ENCODE measurements at places on chromosomes 5 and 9.

- no peak overlapping the region for H3K27ac ChIP-seq
- H3K36me3 ChIP-seq: 0 out of 2 replicates have a peak, but pooled peaks cover 1% of the 10 kb centered on the region
- H3K4me3 ChIP-seq: no peak overlapping the region
- DNase-seq: no peak
- H3K27me3 ChIP-seq: no peaks in the 10 kb centered on the region
Measured at GRCh38 chr9:107545036-107545435, 55.5 kb upstream of the KLF4 start.

DNA sequence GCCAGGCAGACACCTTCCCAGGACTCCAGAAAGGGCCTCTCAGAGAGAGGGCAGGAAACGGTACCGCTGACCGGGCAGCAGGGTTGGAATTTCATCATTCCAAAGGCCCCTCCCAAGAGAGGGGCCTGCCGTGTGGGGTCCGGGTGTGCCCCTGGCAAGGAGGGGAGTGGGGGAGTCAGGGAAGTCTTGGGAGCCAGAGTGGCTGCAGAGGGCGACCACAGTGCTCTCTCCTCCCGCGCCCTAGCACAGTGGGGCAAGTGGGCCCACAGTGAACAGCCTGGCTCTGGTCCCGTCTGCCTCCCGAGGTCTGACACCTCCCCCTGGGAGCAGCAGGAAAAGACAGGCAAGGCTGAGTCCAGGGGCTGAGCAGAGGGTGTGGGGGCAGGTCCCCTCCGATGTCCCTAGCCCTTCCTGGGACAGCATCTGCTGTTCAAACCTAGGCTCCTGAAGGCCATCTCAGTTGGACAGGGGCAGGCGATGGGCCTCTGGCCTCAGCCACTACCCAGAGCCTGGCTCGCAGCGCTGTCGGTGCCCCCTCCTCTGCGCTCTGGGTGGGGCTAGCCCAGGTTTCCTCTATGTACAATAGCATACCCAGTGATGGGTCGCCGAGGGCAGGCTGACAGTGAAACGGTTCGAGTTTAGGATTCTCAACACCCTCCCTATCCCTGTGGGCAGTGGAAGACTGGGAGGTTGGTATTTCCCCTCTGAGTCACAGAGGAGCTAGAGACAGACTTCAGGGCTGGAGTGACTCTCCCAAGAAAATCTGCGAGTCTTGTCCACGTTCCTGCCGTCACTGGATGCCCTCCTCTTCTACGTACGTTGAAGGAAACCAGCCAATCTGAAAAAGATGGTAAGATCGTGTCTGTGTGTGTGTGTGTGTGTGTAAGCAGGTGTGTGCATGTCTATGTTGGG lies 25.4 kb upstream of the SARDH start:
- no peaks in the 10 kb centered on the region for H3K27me3 ChIP-seq
- DNase-seq: no peak
- H3K27ac ChIP-seq: no peak overlapping the region
- peaks cover 10% of the 10 kb centered on the region for H3K36me3 ChIP-seq
- H3K4me1 ChIP-seq: no peaks in the 10 kb centered on the region

GRCh38 chr9:131349522-131349880 lies 44.4 kb upstream of the PRRC2B start:
- no peaks in the 10 kb centered on the region for H3K27me3 ChIP-seq
- H3K27ac ChIP-seq: no peak overlapping the region
- H3K4me3 ChIP-seq: no peak overlapping the region
- peaks cover 9% of the 10 kb centered on the region for H3K4me1 ChIP-seq
- H3K36me3 ChIP-seq: no peaks in the 10 kb centered on the region

DNA sequence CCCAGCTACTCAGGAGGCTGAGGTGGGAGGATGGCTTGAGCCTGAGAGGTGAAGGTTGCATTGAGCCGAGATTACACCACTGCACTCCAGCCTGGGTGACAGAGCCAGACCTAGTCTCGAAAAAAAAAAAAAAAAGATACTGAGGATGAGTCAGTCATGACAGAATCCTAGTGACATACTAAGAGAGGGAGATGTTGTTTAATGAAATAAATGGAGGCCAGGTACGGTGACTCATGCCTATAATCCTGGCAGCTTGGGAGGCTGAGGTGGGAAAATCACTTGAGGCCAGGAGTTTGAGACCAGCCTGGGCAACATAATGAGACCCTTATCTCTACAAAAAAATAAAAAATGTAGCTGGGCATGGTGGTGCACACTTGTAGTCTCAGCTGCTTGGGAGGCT lies 107.2 kb downstream of the ZFAND5 start:
- no peak overlapping the region for H3K4me3 ChIP-seq
- no peaks in the 10 kb centered on the region for H3K4me1 ChIP-seq
- DNase-seq: no peak
- no peaks in the 10 kb centered on the region for H3K27me3 ChIP-seq
- no peaks in the 10 kb centered on the region for H3K36me3 ChIP-seq
